ENCODE measurements at places on chromosomes 2 and 18.

DNA sequence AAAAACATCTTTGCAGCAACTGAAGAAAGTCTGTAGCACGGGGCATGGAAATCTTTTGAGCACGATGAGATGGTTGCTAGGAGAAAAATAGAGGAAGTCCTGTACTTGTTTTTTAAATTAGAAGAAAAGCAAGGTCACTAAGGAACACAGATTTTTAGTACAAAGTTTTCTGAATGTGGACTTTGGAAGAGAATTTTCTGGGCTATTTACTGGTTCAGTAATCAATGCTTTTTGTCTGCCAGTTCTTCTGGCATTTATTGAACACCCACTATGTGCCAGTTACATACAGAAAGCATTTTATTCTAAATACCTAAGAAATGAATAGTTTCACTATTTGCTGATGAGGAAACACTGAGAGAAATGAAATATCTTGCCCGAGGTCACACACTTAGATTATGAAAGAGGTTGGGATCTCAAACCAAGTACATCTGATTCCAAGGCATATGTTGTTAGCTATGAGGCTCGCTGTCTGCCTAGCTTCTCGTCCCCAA, 15.6 kb upstream of the MAP3K20 start:
- peak; percentile 91 for DNase-seq

GRCh38 chr18:9694952-9695495, 13.1 kb upstream of the RAB31 start:
- no peak for DNase-seq

DNA sequence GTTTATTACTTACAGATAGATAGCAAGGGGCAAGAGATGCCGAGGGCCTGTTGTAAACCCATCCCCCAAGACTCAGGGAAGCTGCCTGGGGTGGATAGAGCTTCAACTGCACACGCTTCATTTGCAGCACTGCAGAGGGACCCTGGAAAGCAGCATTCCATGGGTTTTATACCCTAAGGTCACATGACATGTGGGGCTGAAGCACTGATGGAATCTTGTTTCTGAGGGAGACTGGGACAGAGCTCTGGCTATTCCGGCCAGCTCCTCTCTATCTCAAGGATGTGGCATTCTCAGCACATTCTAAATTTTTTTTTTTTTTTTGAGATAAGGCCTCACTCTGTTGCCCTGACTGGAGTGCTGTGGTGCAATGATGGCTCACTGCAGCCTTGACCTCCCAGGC, 300.1 kb downstream of the MYCN start:
- no peak for DNase-seq

DNA sequence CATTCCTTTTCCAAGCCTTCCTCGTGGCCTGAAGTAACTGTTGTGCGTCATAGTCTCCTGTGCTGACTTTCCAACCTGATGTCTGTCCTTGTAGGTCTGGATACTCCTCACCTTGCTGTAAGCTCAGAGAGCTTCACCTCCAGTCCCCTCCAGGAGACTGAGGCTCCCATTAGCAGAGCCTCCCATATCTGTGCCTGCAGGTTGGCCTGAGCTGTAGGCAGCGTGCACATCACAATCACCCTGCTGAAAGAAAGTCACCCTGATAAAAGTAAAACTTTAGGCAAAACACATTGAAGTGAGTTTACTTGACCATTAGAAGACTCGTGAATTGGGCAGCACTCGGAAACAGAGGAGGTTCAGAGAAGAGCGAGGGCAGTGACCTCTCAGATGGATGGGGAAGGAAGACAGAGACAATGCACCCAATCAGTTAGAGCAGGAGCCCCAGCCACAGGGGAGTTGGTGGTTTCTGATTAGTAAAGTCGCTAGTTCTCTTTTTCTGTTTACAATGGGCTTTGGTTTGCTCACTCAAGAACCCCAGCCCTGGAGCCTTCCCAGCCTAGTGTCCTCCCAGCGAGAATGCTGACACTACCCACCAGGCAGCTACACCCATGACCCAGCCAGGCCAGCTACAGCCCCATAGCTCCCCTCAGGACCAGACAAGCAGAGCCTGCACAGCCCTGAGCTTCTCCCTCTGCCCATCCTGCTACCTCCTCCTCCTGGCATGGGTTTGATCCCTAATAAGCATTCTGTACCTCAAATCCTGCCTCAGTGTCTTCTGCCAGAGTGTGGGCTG, 12.1 kb upstream of the TPO start:
- no peak for DNase-seq

DNA sequence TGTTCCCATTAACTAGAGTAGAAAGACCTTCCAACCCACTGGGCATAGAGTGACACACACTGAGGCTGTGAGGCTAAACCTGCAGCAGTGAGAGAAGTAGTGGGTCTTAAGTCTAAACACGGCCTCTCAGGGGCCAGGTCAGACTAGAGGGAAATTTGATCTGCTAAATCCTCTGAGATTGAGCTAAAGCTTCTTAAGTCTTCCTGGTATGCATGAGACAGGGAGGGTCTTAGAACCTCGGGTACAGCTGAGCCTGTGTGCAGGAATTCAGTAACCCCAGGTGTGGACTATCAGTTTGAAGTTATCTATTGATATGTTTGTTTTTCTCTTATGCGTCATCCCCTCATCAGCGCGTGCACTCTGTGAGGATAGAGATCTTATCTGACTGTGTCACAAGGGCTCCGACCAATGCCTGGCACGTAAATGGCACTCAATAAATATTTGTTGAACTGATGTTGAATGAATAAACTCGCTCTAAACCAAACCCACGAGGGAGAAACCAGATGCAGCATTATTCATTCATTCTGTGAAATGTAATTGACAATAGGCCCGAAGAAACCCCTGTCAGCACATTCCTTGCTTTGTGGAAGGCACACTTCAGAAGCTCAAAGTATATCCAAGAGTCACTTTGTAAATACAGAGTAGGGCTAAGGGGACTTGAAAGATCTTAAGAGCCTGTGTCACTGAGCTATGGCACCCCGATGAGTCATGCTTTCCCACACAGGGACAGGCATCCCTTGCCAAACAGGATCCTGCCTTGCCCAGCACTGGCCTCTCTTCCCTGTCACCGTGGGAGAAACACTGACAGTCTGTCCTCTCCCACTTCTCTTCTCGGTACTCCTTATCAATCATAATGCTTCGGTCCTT, 21.7 kb upstream of the RAB10 start:
- DNase-seq: peak; percentile 60

- no peak for DNase-seq
Observed at GRCh38 chr2:112154246-112155117, 16.3 kb downstream of the FBLN7 start.

DNA sequence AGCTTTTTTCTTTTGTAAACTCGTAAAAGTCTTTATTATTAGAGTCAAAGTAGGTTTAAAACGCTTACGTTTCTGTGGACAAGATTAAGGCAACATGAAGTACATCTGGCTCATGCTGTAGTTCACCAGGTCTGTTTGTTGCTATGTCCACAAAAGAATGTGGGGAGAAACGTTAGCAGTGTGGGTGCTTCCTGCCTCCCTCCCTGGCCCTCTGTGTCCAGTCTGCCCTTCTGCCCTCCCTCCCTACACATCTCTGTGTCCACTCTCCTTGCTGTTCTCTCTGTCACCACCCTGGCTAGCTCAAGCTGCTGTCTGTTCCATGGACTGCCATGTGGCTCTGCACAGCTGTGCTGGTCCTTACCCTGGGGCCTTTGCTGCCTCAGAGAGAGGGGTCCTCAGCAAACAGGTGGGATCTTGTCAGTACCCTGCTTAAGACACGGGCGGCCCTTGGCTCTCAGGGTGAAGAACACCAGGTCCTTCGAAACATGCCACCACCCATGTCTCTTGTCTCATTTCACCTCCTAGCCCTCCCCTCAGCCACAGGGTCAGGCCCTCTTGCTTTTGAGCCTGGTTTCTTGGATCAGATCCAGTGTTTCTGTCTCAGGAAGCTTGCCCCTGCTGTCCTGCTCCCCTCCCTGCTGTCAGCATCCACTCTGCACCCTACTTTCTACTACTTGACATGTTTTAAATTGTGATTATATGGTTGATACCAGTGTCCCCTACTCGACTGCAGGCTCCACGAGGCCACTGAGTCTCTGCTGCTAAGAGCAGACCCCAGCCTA, 79.2 kb downstream of the LIMS1 start:
- peak; percentile 58 for DNase-seq

DNA sequence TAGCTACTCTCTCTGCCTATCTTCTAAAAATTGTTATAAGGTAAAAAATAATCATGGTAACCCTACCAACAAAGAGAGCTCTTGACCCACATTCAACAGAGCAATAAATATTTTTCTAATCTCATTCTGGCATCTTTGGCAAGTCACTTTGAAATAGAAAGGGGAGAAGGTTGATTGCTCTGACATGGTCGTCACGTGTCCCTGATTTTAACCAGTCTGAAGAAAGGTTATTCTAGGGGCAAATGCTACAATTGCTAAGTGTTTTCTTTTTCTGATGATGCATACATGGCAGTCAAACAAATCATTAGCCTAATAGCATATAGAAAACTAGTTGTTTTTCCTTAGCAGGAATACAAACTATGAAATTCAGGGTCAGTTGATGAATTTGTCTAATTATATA, 153.3 kb upstream of the MAP3K20 start:
- DNase-seq: peak; percentile 20

- DNase-seq: no peak
Observed at GRCh38 chr18:79315596-79315995, 80.1 kb upstream of the NFATC1 start.

GRCh38 chr2:194100201-194100600, 1556.8 kb upstream of the SLC39A10 start:
- no peak for DNase-seq

- no peak for DNase-seq
Observed at GRCh38 chr18:58590839-58591238, 38.1 kb downstream of the ALPK2 start.

GRCh38 chr2:238279324-238279682, 9.1 kb downstream of the PER2 start:
- DNase-seq: no peak

GRCh38 chr18:59429608-59430007, 70.5 kb upstream of the LMAN1 start:
- DNase-seq: no peak

DNA sequence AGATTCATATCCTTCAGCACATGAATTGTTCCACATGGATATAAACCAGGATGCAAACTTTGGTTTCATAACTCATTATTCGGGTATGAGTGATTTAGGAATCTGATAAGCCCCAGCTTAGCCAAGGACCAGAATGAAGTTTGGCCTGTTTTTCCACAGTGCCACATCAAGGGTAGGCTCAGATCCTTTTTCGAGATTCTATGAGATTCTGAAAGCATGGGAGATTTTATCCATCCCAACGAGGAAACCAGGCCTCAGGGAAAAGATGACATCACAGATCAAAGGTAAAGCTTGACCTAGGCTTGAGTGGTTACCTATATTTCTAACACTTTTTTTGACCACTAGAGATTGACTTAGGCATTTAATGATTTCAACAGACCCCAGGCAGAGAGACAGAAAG, 590.8 kb upstream of the PKDCC start:
- no peak for DNase-seq

DNA sequence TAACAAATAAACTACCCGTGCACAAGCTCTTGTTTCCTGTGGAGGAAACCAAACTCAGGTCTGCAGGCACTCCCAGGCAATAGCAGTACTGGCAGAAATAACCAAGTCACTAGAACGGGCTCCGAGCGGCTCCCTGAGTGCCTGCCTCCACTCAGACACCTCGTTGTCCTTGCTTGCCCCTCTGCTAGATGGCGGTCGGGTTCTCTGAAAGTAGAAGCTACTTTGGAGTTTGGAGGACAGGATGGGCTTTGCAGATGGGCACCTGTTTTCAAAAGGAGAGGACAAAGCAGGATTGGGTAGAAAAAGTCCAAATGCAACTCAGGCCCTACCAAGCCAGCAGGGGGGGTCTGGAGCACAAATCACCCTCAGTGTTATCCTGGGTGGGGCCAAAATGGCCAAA, 136.4 kb downstream of the LRRC30 start:
- no peak for DNase-seq

- DNase-seq: no peak
Observed at GRCh38 chr18:51011709-51012108, 18.3 kb upstream of the SMAD4 start.

- DNase-seq: no peak
Observed at GRCh38 chr2:236568068-236568921, 1.3 kb upstream of the ACKR3 start.

DNA sequence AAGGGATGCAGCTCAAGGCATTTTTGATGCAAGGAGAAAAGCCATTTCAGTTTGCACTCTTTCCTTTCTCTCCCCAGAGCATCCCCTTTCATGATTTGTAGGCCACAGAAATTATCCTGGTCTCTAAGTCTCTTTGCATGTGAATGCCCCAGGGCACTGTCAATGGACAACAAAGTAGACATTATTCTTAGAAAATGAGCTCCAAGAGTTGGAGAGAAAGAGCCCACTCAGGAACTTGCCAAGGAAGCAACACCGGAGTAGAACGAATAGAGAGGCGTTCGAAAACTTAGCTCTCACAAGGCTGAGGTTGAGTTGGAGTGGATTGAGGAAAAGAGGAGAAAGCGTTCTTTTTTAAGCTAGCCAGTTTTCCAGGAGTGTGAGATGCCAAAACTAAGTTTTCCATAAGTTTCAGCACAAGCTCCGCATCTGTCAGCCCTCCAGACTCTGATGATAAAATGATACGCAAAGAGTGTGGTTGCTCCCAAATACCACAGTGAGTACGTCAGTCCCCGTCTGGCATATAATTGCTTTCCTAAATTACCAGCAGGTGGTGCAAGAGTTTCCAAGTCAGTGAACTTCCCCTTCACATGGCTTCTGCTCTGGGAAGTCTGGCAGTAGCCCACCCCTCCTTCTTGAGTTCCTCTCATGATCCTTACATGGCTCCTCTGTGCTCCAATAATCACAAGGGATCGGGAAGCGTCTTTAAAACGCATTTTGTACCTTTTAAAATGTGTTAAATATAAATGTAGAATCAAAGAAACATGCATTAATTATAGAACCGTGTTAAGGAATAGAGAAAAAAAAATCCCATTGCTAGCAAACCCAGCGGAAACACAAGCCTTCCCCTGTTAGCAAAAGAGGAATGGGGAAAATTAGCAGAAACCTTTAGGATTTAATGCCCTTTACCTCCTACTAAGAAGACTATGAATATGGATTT, 1060.6 kb upstream of the FANCL start:
- DNase-seq: peak; percentile 79

GRCh38 chr18:76416911-76417310, 78.1 kb downstream of the ZNF516 start:
- peak; percentile 84 for DNase-seq
